ENCODE measurements at places on chromosomes 5 and 9.

DNA sequence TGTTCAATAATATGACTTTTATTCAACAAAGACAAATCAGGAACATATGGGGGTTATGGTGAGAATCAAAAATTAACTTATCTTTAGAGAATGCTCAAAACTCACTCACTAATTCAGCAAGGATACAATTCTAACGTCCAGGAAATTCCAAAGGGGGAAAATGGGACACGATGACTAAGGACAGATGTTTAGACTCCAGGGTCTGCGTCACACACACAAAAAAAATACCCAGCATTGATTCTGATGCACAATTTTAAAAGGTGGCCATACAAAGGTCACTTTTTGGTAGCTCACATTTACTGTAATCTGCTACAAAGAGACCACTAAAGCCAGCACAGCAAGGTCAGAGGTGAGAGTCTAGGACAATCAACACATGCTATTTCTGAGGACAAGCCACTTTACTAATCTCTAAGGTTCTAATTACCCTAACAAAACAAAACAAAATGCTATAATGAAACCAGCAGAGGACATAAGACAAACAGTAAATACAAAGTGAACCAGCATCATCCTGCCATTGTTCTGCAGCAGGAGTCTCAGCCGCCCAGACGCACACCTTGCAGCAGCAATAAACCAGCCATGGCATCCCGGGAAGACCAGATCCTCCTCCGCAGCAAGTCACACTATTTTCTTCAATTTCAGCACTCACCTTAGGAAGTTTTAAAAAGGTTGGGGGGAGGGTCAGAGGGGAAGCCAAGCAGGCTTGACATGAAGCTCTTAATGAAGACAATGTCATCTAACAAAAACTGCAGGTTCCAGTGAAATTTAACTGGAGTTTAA is 57.8 kb downstream of the TTC39B start:
- peak; percentile 66 for DNase-seq

- DNase-seq: no peak
These were observed 12.0 kb downstream of the INIP start for GRCh38 chr9:112705768-112706427.

DNA sequence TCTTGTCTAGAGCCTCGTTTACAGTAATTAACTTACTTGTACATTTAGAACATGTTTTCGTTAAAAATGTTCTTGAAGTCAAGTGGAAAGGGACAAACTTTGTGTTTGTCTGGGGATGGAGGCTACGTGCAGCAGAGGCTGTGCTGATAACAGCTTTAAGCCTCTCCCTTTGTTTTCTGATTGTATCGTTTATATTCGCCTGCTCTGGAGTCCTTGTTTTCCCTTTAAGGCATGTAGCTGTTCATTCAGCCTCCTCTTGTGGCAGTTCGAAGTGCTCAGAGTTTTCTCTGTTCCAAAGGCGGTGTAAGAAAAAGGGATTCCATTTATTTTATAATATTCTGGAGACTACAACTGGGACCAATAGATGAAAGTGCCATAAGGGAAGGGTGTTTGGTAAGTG is 1.9 kb downstream of the SLC36A1 start:
- no peak for DNase-seq

GRCh38 chr5:111063709-111064322 is 7.7 kb upstream of the TSLP start:
- no peak for DNase-seq

DNA sequence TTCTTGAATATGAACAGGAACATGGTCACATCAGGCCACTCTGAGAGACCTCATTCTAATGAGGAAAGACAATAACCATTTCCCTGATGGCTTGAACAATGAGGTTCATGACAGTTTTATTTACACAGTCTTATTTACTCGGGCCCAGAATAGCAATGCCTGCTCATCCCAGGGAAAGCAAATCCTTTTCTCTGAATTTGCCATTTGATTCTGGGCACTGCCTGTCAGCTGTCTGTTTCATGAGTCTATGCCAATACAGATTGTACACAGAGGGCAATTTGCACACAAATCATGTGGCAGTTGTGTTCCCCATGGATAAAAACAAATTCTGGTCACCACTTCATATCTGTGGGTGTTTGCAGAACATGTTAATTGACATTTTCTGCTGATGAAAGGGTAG is 492.5 kb downstream of the ACTL7B start:
- no peak for DNase-seq

DNA sequence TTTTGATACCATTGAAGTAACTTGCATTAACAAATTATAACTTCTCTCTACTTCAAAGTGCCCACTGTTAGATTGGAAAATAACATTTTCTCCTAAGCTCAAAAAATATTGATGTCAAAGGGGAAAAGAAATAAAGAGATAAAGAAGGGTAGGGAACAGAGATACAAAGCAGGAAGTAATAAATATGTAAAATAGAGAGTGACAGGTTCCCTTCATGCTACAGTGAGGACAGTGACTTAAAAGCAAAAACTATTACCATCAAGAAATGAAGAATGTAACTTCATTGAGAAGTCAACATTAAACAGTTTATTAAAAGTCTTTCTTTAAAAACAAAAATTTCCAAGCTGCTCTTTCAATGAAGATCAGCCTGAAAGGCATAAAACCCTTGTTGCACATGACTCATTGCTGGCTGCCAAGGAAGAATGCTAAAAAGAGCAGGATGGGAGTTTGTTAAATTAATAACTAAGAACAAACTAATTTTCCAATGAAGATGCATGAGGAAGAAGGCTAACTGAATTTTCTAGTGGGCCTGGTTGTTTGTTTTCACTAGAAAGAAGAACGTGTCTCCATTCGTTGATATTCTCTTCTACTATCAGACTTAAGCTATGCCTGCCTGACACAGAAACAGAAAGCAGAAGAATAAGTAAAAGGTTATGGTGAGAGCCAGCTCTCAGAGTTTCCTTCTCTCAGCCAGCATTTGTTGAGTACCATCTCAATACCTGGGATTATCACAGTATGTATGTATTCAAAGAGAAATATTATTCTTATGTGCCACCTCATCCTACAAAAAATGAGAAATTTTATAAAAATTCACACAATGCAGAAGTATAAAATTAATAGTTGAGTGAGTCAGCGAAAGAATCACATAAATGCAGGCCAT is 197.8 kb upstream of the NREP start:
- DNase-seq: no peak

- DNase-seq: no peak
These were observed 308.3 kb downstream of the ZSWIM6 start for GRCh38 chr5:61640179-61641021.

DNA sequence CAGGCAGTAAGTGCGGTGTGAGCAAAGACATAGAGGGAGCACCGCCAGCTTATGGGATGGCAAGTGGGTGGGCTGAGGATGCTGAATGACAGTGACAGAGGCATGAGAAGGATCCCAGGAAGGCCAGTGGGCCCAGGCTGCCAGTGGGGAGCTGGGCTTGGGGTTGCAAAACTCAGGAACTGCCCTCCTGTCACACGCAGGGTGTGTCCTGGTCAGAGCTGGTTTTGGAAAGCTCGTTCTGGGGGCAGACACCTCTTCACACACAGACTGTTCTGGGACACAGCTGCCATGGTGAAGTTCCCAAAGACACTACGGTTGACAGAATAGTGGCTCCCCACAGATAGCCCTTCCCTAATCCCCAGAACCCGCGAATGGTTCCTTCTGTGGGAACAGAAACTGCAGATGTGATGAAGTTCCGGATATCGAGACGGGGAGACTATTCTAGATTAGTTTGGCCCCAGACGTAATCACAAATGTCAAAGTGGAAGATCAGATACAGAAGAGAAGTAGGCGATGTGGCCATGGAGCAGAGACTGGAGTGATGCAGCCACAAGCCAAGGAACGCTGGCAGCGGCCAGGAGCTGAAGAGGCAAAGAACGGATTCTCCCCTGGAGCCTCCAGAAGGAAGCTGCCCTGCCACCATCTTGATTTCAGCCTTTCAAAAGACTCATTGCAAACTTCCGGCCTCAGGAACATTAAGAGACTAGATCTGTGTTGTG is 159.0 kb downstream of the COL23A1 start:
- no peak for DNase-seq

GRCh38 chr5:60677850-60678664 is 21.9 kb downstream of the DEPDC1B start:
- DNase-seq: peak; percentile 42

DNA sequence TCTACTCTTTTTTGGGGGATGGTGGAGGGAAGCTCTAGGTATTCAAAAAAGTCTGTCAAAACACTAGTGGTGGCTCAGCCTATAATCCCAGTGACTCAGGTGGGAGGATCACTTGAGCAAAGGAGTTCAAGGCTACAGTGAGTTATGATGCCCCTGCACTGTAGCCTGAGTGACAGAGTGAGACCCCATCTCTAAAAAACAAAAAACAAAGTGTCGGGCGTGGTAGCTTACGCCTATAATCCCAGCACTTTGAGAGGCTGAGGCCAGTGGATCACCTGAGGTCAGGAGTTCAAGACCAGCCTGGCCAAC is 15.8 kb upstream of the SLC35D2 start:
- no peak for DNase-seq

DNA sequence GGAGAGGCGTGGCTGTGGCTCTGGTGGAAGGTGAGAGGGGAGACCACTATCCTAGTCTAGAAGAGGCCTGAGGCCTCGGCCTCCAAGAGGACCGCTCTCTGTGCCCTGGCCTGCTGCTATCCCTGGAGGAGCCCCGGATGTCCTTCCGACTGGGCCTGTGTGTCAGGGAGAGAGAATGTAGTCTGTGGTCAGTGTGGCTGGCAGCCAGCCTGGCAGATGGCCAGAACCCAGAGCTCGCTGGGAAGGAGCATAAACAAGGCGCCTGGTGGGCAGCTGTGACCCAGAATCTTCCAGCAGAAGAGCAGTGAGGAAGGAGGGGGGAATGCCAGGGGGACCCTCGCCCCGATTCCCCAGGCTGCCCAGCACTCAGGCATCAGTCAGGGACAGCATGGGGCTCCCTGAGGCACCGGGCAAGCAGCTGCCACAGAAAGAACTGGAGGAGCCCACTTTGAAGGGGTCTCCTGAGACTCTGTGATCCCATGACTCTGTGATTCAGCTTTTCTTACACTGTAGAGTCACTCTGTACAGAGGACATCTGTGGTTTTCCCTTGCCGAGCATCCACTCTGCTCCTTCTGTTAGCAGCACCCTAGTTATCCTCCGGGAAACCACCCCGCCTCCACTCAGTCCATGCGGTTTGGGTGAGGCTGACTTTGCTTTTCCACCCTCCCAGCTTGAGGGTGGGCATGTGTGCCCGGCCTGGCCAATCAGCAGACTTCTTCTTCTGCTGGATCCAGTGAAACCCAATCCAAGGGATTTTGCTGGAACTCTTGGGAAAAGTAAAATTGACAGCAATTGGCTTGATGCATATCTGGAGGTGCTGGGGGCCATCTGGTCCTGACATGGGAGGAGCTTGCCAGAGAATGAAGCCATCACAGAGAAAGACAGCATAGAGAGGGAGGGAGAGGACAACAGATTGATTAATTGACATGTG is 46.2 kb upstream of the PWWP2A start:
- peak; percentile 95 for DNase-seq

DNA sequence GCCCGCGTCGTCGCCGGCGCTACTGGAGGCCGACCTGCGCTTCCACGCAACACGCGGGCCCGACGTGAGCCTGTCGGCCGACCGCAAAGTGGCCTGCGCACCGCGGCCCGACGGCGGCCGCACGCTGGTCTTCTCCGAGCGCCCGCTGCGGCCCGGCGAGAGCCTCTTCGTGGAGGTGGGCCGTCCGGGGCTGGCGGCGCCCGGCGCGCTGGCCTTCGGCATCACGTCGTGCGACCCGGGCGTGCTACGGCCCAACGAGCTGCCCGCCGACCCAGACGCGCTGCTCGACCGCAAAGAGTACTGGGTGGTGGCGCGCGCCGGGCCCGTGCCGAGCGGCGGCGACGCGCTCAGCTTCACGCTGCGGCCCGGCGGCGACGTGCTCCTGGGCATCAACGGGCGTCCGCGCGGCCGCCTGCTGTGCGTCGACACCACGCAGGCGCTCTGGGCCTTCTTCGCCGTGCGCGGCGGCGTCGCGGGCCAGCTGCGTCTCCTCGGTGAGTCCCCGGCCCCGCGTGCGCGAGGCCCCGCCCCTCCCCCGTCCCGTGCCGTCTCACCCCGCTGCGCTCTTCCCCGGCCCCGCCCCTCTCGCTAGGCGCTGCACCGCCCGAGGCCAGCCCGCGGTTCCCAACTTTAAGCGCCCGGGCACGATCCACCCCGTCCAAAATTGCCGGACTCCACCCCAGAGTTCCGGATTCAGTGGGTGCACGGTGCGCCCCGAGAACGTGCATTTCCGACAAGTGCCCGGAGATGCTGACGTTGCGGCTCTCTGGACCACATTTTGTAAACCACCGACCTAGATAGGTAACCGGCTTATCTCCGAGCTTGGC is 42.8 kb downstream of the NEURL1B start:
- DNase-seq: no peak

GRCh38 chr5:57199866-57200265 is 26.0 kb downstream of the GPBP1 start:
- no peak for DNase-seq

DNA sequence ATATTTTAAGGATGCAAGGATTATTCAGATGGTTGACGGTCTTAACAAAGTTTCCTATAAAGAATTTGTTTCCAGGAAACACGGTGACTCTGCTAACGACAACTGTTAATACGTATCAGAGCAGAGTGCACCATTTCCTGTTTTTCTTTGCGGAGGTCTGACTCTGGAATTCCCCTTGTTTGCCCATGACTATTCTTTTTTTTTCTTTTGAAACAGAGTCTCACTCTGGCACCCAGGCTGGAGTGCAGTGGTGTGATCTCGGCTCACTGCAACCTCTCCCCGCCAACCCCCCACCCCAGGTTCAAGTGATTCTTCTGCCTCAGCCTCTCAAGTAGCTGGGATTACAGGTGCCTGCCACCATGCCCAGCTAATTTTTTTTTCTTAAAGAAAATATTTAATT is 115.9 kb downstream of the CDC42SE2 start:
- peak; percentile 77 for DNase-seq

DNA sequence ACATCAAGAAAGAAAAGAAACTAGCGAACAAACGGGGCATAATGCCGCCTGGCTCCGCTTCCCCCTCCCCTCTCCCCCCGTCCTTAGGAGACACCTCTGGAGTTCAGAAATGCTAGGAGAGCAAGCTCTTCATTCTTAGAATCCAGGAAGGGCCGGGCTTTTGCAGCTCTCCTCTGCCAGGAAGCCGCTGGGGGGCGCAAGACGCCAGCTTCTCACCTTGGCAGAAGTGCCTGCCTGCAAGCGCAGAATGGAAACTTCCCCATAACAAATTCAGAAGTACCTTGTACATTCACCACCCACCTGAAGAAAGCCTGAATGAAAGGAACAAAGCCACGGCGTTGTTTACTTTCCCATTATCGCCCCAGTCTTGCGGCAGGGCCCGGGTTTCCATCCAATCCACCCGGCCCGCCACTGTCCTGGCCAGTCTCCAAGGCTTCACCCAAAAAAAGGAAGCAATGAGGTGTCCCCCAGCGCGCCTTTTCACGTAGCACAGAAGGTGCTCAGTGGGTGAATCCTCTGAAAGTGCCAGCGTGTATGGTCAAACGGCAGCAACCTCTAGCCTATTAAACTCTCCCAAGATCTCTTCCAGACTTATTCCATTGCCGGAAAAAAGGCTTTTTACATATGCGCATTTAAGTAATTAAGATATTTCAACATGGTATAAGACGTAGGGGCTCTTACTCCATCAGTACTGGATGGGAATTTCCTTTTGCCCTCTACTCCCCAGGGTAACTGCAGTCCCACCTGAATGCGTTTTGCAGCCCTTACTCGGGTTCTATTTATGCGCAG is 1.6 kb upstream of the GADD45G start:
- DNase-seq: peak; percentile 79

All from kidney capillary endothelial cell (primary cell).